H1 (cell line): ENCODE measurements at places on chromosomes 13 and 19.

GRCh38 chr13:99941086-99941485 is 30.5 kb downstream of the ZIC5 start:
- H3K27me3 ChIP-seq = no peaks in the 10 kb centered on the region
- H3K4me3 ChIP-seq = no peak overlapping the region
- H3K4me1 ChIP-seq = peaks cover 4% of the 10 kb centered on the region

DNA sequence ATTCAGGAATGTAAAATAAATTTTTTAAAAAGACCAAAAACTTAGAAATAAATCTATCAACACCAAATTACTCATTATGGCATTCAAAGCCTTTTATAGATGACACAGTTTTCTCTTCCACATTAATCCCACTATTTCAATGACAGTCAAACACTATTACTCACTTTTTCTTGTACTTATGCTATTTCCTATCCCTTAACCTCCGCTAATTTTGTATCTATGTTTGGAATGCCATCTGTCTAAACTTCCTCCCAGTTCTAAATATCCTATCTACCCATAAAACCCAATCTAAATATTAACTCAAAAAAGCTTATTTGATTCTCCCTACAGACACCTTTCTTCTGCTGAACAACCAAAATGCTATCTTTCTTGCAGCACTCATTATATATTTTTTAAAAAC is 203.5 kb downstream of the ENOX1 start:
- H3K27me3 ChIP-seq = no peaks in the 10 kb centered on the region
- DNase-seq = no peak
- H3K4me1 ChIP-seq = no peaks in the 10 kb centered on the region
- no peaks in the 10 kb centered on the region for H3K36me3 ChIP-seq
- no peak overlapping the region for H3K27ac ChIP-seq

DNA sequence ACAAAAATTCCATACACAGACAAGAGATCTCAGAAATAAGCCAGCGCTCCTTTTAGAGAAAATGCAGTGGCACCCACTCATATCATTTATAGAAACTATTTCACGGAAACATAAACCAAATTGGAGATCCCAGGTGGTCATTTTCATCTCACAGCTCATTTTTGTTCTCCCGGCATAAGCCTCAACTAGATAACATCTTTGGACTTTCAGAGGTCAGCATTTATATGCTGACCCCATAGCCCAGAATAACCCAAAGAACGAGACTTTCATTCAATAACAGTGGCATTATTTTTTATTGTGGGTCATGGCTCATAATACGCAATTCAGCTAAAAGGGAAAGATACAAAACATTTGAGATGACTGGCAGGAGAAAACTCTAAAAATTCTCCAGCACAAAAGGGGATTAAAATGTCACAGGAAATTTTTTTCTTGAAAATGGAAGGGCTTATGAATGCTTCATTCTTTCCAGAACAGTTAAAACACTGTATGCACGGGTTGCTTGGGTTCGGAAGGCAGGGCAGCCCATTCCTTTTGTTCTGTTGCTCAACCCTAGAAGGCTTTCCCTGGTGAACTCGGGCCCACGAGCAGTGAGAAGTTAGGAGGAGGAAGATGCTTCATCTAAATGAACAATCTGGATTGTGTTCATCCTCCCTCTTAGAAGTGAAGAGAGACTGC is 24.0 kb downstream of the STARD13 start:
- H3K4me3 ChIP-seq = no peak overlapping the region
- peaks cover 2% of the 10 kb centered on the region for H3K4me1 ChIP-seq
- no peaks in the 10 kb centered on the region for H3K36me3 ChIP-seq
- H3K27ac ChIP-seq = no peak overlapping the region

- H3K4me1 ChIP-seq = no peaks in the 10 kb centered on the region
- H3K27me3 ChIP-seq = no peaks in the 10 kb centered on the region
- H3K27ac ChIP-seq = no peak overlapping the region
- no peak overlapping the region for H3K4me3 ChIP-seq
These were observed 20.9 kb downstream of the GRTP1 start for GRCh38 chr13:113342820-113343691.

DNA sequence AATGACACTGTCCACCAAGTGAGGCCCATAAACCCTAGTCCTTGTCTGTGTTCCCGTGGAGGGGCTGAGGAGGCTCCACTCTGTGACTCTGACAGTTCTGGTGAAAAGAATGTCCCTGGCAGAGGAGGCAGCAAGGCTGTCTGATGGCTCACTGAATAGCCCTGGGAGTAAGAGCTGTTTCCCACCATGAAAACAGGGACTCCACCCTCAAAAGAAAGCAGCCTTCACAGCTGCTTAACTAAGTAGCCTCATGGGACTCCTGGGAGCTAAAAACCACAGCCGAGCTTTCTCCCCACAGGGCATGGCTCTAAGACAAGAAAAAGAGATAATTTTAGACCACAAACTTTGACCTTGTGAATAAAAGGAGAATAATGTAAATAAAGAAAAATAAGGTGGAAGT is 135.1 kb upstream of the FRY start:
- no peaks in the 10 kb centered on the region for H3K36me3 ChIP-seq
- H3K4me1 ChIP-seq = no peaks in the 10 kb centered on the region
- H3K27me3 ChIP-seq = no peaks in the 10 kb centered on the region
- no peak overlapping the region for H3K27ac ChIP-seq
- H3K4me3 ChIP-seq = no peak overlapping the region
- no peak for DNase-seq

DNA sequence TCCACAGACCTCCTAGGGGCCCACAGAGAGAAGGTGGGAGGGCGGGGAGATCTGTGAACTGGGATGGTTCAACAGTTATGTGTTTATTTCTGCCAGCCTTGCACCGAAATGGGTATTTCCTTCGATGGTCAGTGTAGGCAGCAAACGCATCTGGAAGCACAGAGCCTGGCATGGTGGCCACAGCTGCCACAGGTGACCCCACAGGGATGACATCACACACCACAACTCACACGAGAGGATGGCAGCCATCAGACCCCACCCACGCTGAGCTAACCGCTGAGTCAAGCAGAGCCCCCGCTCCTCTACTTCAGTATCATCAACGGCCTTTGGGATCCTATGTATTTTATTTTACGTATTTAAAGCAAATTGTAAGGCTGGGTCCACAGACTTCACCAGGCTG is 37.4 kb downstream of the NAXD start:
- no peak for DNase-seq
- no peaks in the 10 kb centered on the region for H3K4me1 ChIP-seq
- no peaks in the 10 kb centered on the region for H3K27me3 ChIP-seq
- peaks cover 4% of the 10 kb centered on the region; the same call in 1 of the 2 replicates for H3K36me3 ChIP-seq
- H3K27ac ChIP-seq = no peak overlapping the region

DNA sequence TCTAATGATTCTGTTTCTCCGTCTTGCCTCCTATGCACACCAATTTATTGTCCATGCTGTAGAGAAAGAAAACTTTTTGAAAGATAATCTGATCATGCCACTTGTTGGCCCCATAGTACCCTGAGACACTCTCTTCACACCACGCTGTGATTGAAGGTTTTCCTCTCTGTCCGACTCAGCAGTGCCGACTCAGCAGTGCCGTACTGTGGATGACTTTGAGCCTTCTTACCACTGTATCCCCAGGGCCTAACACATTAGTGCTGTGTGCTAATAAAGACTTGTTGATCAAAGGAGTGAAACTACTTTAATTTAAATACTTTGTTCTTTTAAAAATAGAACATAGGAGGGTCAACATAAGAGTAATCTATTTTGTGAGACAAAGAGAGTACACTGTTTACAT is 429.6 kb downstream of the KLF12 start:
- no peaks in the 10 kb centered on the region for H3K27me3 ChIP-seq
- H3K36me3 ChIP-seq = no peaks in the 10 kb centered on the region
- DNase-seq = no peak
- H3K4me3 ChIP-seq = no peak overlapping the region

- peak overlapping the region; percentile 76 for H3K4me3 ChIP-seq
- no peaks in the 10 kb centered on the region for H3K27me3 ChIP-seq
- peaks cover 12% of the 10 kb centered on the region for H3K36me3 ChIP-seq
- H3K4me1 ChIP-seq = peaks cover 14% of the 10 kb centered on the region
These were observed 545 bp downstream of the NACC1 start for GRCh38 chr19:13118424-13119193.

GRCh38 chr13:102758842-102759241 is 14.7 kb downstream of the TEX30 start:
- no peaks in the 10 kb centered on the region for H3K27me3 ChIP-seq
- no peak overlapping the region for H3K27ac ChIP-seq
- no peaks in the 10 kb centered on the region for H3K4me1 ChIP-seq
- no peaks in the 10 kb centered on the region for H3K36me3 ChIP-seq
- H3K4me3 ChIP-seq = no peak overlapping the region

DNA sequence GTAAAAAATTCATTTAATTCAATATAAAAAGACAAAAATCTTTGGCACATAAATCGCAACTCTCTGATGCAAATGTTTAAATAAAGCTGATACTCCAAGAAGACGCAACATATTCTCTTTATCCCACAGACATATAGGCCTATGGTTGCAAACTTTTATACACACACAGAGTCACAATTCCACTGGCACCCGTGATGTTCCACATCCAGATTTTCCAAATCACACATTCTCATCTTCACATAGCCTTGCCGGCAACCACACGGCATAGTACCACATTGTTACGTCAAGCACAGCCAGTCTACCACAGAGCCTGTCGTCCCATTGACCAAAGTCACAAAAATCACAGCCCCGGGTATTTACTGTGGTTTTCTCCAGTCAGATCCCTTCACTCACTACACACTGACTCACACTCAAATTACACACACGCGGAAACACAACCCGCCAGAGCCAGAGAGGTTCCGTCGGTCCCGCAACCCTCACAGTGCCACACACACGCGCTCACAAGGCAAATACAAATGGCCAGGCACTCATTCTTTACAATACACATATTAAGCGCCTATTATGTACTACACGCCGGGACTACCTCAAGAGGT is 546 bp upstream of the ZNF546 start:
- H3K4me1 ChIP-seq = no peaks in the 10 kb centered on the region; the same call in 1 of the 2 replicates
- no peak overlapping the region for H3K27ac ChIP-seq
- H3K36me3 ChIP-seq = no peaks in the 10 kb centered on the region
- peak overlapping the region; percentile 97 for H3K4me3 ChIP-seq
- no peaks in the 10 kb centered on the region for H3K27me3 ChIP-seq

DNA sequence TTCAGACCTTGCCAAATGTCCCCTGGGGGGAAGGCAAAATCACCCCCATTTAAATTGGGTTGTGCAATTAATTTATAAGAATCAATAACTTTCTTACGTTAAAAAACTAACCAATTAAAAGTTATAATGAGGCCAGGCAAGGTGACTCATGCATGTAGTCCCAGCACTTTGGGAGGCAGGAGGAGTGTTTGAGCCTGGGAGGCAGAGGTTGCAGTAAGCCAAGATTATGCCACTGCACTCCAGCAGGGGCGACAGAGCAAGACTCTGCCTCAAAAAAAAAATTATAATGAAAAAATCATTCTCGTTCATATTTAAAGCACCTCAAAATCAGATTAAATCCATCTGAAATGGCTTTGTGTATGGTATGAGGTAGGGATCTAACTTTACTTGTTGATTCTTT is 18.4 kb upstream of the SIGLEC14 start:
- DNase-seq = no peak
- no peak overlapping the region for H3K4me3 ChIP-seq
- H3K27ac ChIP-seq = no peak overlapping the region
- no peaks in the 10 kb centered on the region for H3K27me3 ChIP-seq
- no peaks in the 10 kb centered on the region for H3K36me3 ChIP-seq

- no peak overlapping the region for H3K27ac ChIP-seq
- peaks cover 10% of the 10 kb centered on the region for H3K27me3 ChIP-seq
- peaks cover 14% of the 10 kb centered on the region for H3K4me1 ChIP-seq
- no peaks in the 10 kb centered on the region for H3K36me3 ChIP-seq
These were observed 885 bp downstream of the TGFB1 start for GRCh38 chr19:41352609-41353465.

DNA sequence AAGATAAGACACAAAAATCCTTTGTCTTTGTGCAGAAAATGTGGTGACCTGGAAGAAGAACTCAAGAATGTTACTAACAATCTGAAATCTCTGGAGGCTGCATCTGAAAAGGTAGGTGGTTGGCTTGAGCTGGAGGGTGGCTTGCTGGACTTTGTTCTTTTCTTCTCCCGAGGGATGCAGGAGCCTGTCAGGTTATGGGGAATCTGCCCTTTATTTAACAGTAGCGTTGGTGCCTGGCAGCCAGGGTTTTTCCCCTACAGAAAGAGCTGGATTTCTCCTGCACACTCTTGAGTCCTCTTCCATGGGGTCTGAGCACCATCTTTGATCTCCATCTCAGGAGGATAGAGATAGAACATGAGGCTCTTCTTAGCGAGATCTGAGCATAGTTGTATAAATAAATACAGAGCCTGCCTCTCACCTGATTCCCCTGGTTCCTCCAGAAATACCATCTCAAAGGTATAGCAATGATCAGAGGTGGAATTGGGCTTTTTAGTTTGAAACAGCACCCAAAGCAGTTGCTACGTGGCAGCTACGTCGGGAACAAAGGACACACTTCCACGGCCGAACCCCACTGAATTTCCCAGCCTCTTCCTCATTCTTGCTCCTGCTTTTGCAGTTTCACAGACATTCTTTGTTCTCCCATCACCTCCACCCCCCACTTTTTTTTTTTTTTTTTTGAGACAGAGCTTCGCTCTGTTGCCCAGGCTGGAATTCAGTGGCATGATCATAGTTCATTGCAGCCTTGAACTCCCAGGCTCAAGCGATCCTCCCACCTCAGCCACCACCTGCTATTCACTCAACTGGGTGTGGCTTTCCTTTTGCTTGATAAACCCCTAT is 12.9 kb downstream of the TPM4 start:
- peaks cover 97% of the 10 kb centered on the region for H3K36me3 ChIP-seq
- DNase-seq = no peak
- H3K4me3 ChIP-seq = no peak overlapping the region
- H3K4me1 ChIP-seq = no peaks in the 10 kb centered on the region
- no peak overlapping the region for H3K27ac ChIP-seq
- no peaks in the 10 kb centered on the region for H3K27me3 ChIP-seq

DNA sequence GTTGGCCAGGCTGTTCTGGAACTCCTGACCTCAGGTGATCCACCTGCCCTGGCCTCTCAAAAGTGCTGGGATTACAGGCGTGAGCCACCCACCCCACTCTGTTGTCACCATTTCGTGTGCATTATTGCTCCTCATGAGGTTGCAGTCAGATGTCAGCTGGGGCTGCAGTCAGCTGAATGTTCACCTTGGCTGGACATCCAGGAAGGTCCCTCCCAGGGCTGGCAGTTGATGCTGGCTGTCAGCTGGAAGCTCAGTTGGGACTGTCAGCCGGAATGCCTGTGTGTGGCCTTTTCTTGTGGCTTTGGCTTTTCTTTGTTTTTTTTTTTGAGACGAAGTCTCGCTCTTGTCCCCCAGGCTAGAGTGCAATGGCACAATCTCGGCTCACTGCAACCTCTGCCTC is 6.6 kb downstream of the MEGF8 start:
- H3K36me3 ChIP-seq = 0 out of 2 replicates have a peak, but pooled peaks cover 4% of the 10 kb centered on the region
- DNase-seq = no peak
- H3K27ac ChIP-seq = no peak overlapping the region
- H3K4me1 ChIP-seq = no peaks in the 10 kb centered on the region

- no peaks in the 10 kb centered on the region for H3K27me3 ChIP-seq
- peak overlapping the region; percentile 89 for H3K4me3 ChIP-seq
- H3K4me1 ChIP-seq = peaks cover 27% of the 10 kb centered on the region
- peaks cover 13% of the 10 kb centered on the region; the same call in 1 of the 2 replicates for H3K36me3 ChIP-seq
These were observed 545 bp upstream of the ISYNA1 start for GRCh38 chr19:18438331-18439024.
